Prostate gland (tissue), 2 donors: ENCODE measurements at places on chromosomes 3 and 15. TPM values are rescaled to one million over a fixed set of nuclear protein-coding genes. Genes with fewer than 3 reads are reported as not detected.

GRCh38 chr15:92848852-92849598 is 51.1 kb upstream of the CHD2 start:
- DNase-seq, result no peak

DNA sequence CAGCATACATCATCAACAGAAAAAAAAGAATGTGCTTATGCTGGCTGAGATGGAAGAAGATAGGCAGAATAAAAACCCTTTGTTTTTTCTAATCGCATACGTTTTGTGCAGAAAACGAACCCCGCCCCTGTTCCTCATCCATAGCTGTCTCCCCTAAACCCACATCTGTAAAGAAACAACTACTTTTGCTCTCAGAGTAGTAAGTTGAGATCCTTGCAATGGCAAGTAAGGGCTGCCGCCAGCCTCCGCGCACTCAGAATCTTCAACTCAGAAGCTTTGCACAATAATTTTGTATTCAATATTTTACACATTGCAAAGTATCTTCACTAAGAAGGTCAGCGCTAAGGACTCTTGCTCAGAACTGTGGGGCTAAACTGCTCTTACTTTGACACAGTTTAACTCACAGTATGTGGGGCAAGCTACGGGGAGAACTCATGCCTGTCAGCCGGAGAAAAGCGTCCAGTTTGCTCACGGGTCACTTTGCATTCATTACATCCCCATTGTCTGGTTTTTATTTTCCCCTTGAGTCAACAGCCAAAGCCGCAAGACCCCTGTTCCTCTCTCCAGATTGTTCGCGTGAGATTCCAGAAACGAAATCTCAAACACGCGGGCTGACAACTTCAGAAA is 1.0 kb downstream of the LYSMD4 start:
- DNase-seq, result no peak

- no peak for DNase-seq
Measured at GRCh38 chr3:24640330-24640877, 145.8 kb upstream of the THRB start.

GRCh38 chr3:46995901-46996562 is 16.6 kb downstream of the NBEAL2 start:
- DNase-seq, result no peak

DNA sequence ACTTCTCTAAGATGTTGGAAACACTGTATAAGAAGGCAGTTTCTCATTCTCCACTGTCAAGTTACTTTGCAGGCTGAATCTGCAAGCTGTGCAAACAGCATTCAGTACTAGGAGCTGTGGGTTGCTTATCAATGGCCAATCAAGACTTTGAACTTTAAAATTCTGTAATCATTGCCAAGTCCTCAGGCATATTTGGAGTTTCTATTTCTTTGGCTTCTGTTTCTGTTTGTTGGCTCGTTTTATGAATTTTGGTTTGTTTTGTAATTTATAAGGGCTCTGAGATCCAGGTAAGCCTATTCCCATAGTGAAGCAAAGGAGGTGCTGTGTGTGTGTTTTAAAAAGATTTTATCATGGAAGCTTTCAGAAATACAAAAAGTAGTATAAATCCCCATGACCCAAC is 32.1 kb downstream of the TLNRD1 start:
- DNase-seq, result peak; percentile 53

- DNase-seq, result no peak
Measured at GRCh38 chr15:66290518-66290917, 2.9 kb upstream of the DIS3L start.

Gene CX3CR1
- total RNA-seq, result 3.4 TPM

DNA sequence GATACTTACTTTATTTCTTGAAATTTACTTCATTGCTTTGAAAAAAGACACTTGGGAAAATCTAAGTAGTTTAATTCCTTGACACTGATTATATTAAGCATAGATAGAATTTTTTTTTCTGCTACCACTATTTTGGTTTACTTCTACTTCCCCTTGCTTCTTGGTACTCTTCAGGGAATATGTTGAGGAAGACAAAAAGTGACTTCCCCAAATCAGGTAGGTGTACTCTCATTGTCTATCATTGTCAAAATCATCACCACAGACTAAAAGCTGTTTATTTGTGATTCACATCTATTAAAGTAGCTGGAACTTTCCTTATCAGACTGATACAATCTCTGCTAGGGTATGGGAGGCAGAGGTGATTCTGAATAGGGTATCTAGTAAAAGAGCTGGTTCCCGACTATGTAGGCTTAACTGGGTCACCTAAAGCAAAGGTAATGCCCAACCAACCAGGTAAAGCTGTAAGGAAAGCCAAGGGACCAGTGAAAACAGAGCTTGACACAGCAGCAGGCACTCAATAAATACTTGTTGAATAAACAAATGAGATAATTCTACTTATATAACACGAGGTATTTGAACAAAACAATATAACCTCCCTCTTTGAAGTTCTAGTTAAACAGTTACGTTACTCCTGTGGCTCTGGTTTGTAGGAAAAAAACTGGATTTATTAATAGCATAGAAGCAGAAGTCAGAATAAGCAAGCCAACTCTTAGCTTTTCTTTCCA is 346.9 kb downstream of the PLCL2 start:
- DNase-seq, result no peak

Gene CYP8B1
- not detected for total RNA-seq

GRCh38 chr3:16374047-16374934 is 109.3 kb downstream of the OXNAD1 start:
- no peak for DNase-seq

DNA sequence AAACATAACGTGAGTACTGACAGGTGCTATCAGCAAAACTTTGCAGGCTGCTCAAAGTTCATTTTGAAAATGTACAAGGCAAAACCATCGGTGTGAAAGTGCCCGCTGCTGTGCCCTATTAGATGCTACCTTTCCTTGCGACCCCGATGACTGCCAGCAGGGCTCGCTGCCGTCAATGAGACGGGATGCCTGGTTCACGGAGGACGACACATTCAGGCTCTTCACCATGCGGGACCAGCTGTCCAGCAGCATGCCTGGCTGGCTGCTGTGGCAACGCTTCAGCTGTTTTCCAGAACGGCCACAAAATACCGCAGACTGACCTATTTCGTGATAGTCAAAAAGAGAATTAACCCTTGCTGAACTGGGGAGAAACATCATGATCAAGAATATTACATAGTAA is 92.7 kb upstream of the OCA2 start:
- peak; percentile 37 for DNase-seq

DNA sequence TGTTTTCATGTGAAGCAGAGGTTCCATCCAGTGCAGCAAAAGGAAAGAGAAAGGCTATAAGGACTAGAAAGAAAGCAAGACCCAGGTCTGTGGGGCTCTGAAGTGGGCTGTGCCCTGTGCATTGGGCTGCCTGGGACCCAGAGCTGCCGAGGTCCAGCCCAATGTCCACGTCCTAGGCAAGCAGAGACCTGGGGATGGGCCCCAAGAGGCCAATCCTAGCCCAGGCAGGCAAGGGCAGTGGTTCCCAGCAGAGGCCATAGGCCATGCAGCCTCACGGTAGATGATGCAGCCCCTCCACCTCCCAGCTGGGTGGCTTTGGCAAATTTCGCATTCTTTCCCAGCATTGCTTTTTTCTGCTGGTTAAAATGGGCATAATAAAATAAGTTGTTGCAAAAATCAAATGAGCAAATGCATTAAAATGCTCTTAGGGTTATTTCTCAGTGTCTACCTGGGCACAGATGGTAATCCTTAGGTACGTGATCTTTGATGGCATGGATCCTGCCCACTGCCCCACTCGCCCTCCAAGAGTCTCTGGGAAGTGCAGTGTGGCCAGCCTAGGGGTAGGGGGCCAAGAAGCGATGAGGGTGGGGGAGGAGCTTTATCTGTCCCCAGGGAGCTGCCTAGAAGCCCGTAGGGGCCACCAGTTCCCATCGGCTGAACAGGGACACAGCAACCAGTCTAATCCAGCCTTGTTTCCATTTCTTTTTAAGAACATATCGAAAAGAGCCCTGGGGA is 22.3 kb upstream of the GP9 start:
- no peak for DNase-seq

GRCh38 chr15:29672923-29673809 is 149.1 kb downstream of the TJP1 start:
- DNase-seq, result no peak

DNA sequence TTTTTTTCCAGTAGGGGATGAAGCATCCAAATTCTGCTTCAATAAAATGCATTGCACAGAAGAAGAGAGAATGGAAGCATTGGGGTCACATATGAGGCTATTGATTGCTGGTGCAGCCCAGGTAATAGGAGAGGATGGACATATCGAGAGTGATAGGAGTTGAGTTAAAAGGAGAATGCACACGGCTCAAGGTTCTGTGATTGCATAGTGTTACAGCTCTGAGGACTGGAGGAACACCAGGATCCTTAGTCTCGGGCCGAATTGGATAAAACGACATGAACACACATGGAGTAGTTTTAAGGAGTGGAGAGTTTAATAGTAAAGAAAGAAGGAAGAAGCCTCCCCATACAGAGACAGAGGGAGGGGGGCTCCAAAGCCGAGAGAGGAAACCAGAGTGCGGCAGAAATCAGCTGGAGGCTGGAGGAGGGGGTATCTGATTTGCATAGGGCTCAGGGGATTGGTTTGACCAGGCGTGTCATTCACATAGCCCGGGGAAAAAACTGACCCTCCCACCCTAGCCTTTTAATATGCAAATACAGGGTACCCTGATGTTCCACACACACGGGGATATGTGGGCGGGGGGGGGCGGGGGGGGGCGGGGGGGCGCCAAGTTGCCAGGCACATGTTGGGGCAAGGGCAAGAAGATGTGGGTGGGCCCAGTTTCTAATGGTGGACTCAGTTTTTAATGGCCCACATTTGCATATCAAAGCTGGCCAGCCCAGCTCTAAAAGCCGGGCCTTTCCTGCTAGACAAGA is 156.9 kb downstream of the AGBL1 start:
- no peak for DNase-seq

GRCh38 chr3:114454551-114455251 is 160.9 kb downstream of the TIGIT start:
- DNase-seq, result no peak

Gene FANCD2
- 7.6 TPM for total RNA-seq

Gene MAP1A
- total RNA-seq, result 6.2 TPM

- DNase-seq, result no peak
Measured at GRCh38 chr3:133905376-133905775, 9.7 kb upstream of the RAB6B start.

DNA sequence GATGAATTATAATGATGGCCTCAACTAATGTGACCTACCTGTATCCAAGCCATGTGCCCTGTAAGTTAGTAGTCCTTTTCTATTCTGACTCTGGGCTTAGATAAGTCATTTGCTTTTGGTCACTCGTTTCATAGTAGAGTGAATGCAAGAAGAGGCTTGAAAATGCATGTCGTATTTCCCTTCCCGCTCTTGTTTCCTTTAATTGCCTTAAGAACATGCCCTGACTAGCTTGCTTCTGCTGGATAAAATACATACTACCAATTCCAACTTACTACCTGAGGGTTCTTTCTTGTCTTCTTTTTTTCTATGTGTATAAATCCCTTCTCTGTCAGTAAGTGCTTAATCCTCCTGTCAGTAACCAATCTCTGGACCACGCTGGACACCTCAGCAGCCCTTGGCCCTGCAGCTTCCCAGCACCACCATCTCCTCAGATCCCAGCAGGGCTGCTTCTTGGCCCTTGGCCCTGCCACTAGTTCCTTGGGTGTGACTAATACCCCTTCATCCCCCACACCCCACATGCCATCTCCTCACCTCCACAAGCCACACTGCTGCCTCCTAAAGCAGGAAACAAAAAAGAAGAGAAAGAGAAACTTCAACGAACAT is 771.7 kb downstream of the IGSF11 start:
- DNase-seq, result no peak
